Dermis blood vessel endothelial cell (primary cell): ENCODE measurements at places on chromosomes 12 and 14. TPM values are rescaled to one million over a fixed set of nuclear protein-coding genes. Genes with fewer than 3 reads are reported as not detected.

Gene LDHB
- total RNA-seq, result 438 and 588 TPM in 2 replicates

Gene HCAR2
- not detected in 2 replicates for total RNA-seq

Gene TAS2R42
- total RNA-seq, result not detected in 2 replicates

Gene DBX2
- total RNA-seq, result not detected in 2 replicates

Gene MGAT4C
- not detected in 2 replicates for total RNA-seq

Gene IAPP
- not detected in 2 replicates for total RNA-seq

DNA sequence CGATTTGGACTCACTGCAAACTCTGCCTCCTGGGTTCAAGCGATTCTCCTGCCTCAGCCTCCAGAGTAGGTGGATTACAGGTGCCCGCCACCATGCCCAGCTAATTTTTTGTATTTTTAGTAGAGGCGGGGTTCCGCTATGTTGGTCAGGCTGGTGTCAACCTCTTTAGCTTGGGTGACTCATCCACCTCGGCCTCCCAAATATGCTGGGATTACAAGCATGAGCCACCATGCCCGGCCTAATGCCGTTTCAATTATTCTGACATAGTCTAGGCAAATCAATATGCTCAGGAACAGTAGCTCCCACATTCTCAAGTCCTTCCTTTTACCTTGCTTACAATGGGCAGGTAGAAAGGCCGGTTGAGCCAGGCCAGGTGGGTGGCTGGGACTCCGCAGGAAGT, 82.0 kb upstream of the EEA1 start:
- peak; percentile 30 for DNase-seq

DNA sequence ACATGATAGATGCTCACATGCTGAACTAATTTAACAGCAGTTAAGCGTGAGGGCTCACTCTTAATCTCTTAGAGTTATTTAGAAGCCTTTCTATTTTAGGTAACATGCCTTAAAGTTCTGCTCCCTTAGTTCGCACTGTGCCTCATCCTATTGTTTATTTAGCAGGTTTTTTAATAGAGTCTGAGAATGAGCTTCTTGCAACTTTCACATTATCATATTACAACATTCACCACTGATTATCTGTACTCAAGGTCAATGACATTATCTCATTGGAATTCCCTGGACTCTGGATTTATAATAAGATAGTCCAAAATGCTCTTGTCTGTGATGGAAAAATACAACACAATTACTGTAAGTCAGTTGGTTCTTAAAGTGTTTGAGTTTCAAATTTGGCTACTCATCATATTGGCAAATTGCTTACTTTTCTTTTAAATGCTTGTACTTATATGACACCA, 183.6 kb upstream of the SLC38A2 start:
- peak; percentile 77 for DNase-seq

- DNase-seq, result no peak
Observed at GRCh38 chr12:15679151-15679550, 110.0 kb downstream of the EPS8 start.

DNA sequence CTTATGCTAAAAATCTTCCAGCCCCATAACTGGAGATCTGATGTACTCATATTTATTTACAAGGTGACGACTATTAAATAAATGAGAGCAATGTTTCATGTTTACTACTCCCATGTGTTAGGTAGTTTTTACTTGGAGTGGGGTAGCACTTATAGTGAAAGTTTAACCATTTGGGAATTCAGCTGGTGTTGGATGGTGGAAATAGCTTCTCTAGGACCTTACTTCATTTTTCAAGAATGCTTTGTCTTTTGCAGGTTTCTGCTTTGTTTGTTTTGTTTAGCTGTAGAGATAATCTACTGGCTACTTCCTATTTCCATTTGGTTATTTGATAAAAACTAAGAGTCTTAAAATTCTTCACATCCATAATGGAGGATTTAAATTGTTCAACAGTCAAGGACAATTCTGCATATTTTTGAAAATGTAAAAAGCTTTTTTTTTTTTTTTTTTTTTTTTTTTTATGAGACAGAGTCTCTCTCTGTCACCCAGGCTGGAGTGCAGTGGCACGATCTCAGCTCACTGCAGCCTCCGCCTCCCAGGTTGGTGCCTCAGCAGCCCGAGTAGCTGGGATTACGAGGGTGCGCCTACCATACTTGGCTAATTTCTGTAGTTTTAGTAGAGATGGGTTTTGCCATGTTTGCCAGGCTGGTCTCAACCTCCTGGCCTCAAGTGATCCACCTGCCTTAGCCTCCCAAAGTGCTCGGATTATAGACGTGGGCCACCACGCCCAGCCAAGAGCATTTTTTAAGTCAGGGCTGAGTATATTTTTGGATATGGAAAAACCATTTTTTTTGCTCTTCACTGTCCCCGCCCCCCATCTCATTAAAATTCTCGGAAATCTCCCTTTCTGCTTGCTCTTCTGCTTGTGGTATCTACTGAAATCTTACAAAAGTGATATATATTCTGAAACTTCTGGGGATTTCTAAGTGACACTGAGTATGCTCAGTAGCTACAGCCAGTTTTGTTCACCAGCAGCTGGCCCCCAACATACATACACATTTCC, 1.4 kb upstream of the ABCD2 start:
- no peak for DNase-seq

DNA sequence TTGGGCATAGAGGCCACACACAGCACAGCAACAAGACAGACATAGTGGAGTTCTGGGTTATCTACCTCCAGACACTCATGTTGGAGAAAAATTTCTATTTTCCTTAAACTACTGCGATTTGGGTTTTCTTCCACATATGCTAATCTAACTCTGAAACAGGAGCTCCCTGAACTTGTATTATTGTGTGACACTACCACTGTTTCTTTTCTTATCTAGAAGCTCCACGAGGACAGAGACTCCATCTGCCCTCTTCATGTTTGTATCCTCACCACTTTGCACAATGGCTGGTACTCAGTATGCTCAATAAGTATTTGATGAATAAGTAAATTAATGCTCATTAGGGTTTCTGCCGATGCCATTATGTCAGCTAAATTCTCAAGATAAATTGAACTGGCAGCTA, 218.6 kb downstream of the PAX9 start:
- no peak for DNase-seq

GRCh38 chr12:52439845-52440244, 5.7 kb upstream of the KRT75 start:
- no peak for DNase-seq

- DNase-seq, result no peak
Observed at GRCh38 chr12:108559748-108560147, 1.2 kb downstream of the SART3 start.

GRCh38 chr12:39807043-39807442, 187.4 kb upstream of the ABCD2 start:
- no peak for DNase-seq

DNA sequence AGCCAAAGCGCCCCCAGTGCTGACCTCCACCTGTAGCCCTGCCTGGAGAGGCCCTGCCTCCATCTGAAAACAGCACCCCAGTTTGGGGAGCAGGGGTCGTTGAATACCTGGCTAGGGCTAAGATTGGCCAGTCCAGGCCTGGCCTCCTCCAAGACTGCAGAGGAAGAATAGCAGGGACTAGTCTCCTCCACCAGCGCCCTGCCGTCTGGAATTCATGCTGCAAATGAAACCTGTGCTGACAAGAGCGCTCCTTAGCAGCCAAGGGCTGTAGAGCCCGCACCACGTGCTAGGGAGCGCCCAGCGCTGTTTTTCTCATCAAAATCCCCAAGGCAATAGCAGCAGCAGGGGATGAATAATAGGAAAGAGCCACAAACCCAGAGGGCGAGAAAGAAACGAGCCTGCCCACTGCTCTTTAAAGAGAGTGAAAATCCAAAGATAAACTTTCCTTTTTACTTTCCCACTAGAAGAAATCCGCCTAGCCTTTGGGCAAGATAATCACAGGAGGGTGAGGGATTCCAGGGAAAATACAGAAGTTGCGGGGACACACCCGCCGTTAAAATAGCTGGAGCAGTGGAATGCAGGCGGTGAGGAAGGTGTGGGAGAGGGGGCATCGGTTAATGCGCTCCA, 3.3 kb downstream of the COL2A1 start:
- peak; percentile 43 for DNase-seq

DNA sequence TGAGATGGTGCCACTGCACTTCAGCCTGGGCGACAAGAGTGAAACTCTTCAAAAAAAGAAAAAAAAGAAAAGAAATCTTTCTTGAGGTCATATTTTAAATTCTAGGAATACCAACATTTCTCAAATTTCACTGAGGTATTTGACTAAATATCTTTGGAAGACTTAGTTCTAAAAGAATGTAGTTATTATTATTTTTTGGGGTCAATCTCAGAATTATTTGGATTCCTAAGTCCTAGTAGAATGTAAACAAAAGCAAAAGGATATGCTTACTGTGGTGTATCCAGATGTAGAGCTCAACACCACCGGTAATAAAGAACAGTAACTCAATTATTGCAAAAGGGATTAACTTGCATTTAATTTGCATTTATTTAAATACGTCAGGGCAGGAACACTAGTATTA, 25.0 kb downstream of the PRICKLE1 start:
- DNase-seq, result no peak

- peak; percentile 76 for DNase-seq
Observed at GRCh38 chr12:3137268-3137781, 60.1 kb downstream of the TSPAN9 start.
